ENCODE measurements at places on chromosomes 6 and 20.
A peak's percentile ranks its signal among the peaks of the same experiment; 100 is the strongest.

DNA sequence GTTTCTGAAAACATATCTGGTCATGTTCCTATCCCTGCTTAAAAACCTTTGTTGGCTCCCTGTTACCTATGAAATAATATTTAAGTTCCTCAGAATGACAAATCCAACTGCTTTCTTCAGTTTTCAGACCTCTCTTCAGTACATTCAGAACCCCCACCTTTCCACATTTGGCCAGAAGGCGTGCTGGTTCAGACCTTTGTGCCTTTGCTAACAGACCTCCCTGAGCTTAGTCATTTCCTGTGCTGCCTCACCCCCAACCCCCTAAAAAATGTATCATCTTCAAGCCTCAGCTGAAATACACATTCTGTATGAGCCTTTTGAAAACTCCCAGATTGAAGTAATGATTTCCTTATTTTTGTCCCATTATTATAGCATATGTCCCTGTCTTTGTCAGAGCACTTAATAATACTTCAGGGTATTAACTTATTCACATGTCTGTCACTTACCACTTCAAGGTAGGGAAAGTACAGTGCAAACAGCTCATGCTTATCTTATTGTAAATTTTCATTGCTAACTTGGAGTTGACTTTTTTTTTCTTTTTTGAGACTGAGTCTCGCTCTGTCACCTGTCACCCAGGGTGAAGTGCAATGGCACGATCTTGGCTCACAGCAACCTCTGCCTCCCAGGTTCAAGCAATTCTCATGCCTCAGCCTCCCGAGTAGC is 19.7 kb downstream of the FAM217A start:
- peak; percentile 11 for DNase-seq

GRCh38 chr6:131061041-131061750 is 1.8 kb downstream of the EPB41L2 start:
- no peak for DNase-seq

GRCh38 chr6:95352064-95352795 is 225.1 kb upstream of the MANEA start:
- no peak for DNase-seq

DNA sequence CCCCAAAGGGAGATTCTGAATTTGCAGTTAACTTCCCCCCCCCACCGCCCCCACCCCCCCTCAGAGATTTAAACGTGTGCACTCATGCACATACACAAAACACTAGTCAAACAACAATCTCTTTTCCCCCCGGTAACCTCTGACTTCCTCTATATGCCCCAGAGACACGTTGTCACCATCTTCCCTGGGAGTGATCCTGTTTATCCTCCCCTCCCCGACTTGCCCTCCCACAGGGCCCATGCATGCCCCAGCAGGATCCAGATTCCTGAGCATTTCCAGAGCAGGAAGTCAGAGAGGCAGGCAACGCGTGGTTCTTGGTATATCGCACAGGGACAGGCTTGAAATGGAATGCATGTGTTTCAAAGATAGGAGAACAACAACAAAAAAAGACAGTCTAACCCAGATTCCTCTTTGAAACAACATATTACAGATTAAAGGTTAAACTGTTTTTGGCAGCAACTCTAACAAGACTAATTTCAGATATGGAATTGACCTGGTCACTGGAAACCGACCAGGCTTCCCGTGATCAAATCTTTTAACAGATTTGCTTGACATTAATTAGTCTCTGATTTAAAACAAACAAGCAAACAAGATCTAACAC is 1.3 kb downstream of the BLCAP start:
- DNase-seq: no peak

DNA sequence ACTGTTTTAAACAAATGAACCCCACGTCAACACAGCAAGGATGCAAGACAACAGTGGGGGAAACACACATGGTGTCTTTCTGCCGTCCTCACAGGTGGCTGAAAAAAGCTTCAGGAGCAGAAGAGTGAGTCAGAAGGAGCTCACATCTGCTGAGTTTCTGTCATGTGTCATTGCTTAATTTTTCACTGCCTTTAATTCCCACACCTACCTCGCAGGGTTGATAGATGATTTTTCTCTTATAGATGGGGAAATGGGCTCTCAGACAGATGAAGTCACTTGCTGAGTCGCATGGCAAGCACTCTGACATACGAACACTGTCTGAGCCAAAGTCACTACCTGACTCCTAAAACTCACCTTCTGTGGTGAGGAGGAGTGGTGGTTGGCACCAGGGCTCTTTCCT is 28.3 kb upstream of the CARMIL1 start:
- DNase-seq: no peak

DNA sequence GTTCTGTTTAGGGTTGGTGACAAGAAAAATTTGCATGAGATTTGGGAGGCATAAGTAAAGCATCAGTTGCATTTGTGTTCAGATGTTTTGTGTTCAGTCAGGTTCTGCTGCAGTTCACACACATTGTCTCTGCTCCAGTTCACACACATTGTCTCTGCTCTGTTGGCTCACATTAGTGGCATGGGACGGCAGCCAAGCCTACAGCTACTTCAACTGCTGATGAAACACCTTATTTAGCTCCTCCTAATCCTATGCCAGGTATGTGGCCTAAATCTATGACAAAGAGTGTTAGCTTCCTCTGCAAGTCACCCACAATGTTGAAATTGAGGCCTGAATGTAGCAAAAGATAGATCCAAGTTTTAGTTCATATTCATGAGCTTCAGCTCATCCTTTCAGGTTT is 278.1 kb upstream of the SYNCRIP start:
- no peak for DNase-seq

- no peak for DNase-seq
Observed at GRCh38 chr6:130995783-130996447, 67.1 kb downstream of the EPB41L2 start.

- DNase-seq: no peak
Observed at GRCh38 chr20:14764511-14765369, 427.3 kb upstream of the FLRT3 start.

DNA sequence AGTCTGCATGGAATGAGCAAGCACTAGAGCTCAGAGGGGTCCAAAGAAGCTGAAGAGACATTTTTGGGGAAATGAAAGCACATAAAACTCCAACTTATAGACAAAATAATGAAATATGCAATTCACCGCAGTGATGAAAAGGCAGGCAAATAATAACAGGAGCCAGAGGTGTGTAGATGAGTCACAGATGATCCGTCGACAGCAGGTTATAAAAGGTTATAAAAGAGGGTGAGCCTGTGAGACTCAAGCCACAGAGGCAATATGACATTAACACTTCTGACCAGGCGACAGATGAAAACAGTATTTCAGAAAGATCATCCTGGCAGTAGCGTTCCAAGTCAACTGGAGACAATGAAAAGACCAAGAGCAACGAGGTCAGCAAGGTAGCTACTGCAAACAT is 35.8 kb upstream of the ANKRD60 start:
- no peak for DNase-seq

GRCh38 chr6:105051941-105052471 is 95.1 kb downstream of the LIN28B start:
- DNase-seq: no peak

- no peak for DNase-seq
Observed at GRCh38 chr6:131936156-131936555, 15.0 kb downstream of the CCN2 start.

- DNase-seq: no peak
Observed at GRCh38 chr6:35370124-35370741, 27.9 kb downstream of the PPARD start.

- DNase-seq: no peak
Observed at GRCh38 chr6:157471895-157472686, 91.1 kb downstream of the ZDHHC14 start.

DNA sequence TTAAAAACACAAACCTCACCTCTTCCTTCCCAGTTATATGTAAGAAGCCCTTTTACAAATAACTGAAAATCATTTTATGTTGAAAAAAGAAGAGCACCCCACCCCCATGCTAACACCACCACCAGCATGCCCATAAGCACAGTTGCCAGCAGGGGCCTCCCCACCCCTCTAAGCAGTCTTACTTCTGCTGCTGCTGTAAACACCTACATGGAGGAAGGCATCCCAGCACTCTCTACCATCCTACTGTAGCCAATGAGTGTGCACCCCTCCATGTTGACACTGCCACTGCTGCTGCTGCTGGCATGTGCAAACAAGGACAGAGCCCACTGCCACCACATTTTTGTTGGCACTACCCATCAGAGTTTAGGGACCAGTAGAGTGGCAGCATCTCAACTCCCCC is 49.6 kb upstream of the PHIP start:
- DNase-seq: no peak

DNA sequence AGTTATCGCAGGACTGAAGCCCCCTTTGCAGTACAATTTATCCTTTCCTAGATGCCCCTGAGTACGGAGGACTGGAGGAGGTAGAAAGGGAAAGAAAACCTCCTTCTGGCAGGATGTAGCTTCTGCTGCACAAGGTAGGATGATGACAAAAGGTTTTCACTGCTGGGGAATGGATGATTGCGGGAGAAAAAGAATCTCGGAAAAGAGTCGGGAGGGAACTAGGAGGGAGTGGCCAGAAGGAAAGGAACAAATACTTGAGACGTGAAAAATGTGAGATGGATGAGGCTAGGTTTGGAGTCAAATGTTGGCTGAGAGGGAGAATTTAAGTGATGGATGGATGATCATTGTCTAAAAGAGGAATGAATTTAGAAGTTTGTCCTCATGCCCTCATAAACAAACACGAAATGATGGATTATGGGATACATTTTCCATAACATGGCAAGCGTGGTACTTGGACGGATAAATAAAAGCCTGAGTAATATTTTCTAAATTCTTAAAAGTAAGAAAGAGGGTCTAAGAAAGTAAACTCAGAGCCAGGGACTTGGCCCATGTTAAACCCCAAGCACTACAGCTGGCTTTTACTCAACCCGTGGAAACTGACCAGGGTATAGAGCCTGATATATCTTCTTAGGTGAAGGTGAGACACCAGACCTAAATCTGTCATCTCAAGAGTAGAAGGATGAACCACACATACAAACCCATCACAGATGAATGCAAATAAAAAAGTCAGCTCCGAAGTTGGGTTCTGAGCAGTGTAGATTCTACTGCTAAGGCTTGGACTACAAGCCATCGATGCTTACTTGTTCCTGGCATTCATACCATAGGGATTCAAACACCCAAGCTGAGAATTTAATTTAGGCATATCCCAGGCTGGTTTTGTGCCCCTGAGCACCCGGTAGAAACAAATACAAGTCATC is 72.4 kb downstream of the HFE start:
- DNase-seq: peak; percentile 31

- DNase-seq: peak; percentile 92
Observed at GRCh38 chr6:72418495-72418894, 203.4 kb upstream of the KCNQ5 start.

- no peak for DNase-seq
Observed at GRCh38 chr6:137927777-137928218, 60.7 kb downstream of the TNFAIP3 start.

Data from NCI-H524 (cell line).